ENCODE measurements at places on chromosomes 4 and X.

- no peak for DNase-seq
These were observed 160.7 kb upstream of the LDB2 start for GRCh38 chr4:17058916-17059741.

- no peak for DNase-seq
These were observed 69.7 kb downstream of the CXXC4 start for GRCh38 chr4:104424989-104425388.

- DNase-seq, result no peak
These were observed 331.0 kb upstream of the EMCN start for GRCh38 chr4:100848841-100849240.

DNA sequence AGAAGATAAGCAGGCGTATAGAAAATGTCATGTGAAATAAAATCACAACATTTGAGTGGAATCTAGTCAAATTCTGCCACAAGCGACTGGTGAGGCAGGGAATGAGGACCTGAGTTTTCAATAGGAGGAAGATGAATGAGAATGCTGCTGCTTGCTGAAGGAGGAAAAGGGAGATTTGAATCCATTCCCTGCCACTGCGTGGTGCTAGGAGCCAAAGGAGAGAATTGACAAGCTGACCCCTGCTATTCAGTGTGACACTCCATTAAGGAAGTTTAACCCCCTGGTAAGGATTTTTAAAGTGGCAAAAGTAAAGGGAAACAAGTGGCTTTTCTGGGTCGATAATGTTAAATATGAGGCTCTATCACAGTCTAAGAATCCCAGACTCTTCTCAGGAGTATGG lies 314.0 kb downstream of the NAF1 start:
- no peak for DNase-seq

DNA sequence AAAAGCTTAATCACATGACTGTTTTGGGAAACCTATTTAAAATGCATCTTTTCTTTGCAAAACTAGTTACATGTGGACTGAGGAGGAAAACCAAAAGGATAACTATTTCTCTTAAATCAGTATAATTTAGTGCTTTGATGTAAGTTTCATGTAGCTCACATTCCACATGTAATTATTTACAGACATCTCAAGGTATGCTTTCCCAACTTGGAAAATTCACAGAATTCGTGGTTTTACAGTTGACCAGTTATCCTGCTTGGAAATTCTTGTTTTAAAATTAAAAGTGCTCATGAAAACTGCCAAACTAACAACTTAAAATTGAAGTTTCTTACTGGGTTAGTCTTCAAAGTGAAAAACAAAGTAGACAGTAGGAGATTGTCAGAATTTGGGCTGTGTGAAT lies 52.4 kb downstream of the EDNRA start:
- no peak for DNase-seq

DNA sequence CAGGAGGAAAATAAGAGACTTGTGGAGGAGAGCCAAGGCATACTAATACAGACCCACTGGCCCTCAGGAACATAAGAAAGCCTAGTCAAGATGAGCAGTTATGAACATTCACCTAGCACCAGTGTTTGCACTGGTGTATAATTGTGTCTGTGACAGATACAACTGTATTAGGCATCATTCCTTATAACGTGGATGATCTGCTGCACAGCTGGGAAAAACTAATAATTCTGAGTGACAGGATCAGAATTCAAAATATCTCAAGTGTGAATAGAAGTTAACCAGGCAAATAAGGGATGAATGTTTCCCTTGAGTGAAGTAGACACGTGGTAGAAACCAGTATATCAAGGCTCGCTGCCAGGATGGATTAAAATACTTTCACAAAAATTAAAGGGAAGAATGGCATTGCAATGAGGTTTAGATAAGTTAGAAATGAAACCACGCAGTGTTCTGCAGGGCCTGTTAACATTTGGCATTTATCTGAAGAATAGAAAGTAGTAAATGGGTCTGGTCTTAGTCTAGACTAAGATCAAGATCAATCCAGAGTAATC lies 325.9 kb downstream of the EPHA5 start:
- no peak for DNase-seq

GRCh38 chrX:118207831-118208453 lies 91.3 kb upstream of the KLHL13 start:
- DNase-seq, result no peak

DNA sequence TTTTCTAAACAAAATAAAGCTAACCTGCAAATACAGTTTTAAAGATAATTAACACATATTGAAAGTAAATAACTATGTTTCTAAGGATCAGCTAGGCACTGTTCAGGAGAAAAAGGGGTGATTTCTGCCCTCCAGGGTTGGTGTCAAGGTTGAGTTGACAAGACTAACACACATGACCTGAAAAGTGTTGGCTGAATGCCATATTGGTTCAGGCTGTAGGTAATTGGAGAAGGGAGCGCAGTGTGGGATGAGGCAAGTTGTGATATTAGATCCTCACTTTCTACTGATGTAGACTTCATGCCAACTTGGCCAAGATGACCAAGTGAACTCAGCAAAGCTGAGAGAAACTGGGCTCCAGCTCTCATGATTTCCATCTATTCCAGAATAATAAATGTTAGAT lies 42.2 kb downstream of the PPM1K start:
- DNase-seq, result no peak

DNA sequence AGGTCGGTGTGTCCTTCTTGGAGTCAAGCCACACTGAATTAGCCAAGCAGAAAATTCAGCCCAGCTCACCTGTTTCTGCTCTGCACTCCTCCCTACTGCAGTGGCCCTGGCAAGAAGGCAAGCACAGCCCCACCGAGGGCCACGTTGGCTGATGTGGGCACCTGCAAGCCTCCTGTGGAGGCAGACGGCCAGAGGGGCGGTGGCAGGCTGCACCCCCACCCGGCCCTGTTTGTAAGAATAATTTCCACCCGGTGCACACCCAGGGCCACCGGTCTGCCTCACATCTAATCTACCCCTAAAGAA lies 18.8 kb downstream of the PPP2R2C start:
- DNase-seq, result no peak

GRCh38 chrX:11949291-11949690 lies 189.0 kb upstream of the FRMPD4 start:
- DNase-seq, result no peak

- no peak for DNase-seq
These were observed 103.8 kb upstream of the LEF1 start for GRCh38 chr4:108272561-108272960.

- no peak for DNase-seq
These were observed 25.5 kb downstream of the IRF2 start for GRCh38 chr4:184448821-184449220.

DNA sequence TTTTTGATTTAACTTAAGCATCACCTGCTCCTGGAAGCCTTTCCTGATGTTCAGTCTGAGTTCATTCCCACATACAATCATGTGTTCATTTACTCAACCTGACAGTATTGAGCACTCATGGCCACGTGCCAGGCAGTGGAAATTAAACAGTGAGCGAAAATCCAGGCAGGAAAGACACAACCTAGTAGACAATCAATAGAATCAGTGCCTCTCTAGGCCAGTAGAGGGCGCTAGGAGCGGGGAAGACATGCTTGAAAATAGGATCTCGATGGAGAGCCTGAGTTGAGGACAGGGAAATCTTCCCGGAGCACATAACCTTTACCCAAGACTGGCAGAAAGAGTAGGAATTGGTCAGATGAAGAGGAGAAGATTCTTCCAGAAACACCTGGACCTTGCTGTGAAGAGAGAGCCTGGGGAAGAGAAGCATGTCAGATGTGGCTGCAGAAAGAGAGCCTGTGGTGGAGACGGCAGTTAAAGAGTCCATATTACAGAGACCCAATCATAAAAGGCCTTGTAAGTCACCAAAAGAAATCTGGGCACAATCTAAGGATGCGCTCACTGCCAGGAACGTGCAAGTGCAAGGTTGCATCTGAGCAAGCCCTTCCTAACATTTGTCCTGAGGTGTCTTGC lies 103.5 kb downstream of the LDB2 start:
- peak; percentile 19 for DNase-seq

DNA sequence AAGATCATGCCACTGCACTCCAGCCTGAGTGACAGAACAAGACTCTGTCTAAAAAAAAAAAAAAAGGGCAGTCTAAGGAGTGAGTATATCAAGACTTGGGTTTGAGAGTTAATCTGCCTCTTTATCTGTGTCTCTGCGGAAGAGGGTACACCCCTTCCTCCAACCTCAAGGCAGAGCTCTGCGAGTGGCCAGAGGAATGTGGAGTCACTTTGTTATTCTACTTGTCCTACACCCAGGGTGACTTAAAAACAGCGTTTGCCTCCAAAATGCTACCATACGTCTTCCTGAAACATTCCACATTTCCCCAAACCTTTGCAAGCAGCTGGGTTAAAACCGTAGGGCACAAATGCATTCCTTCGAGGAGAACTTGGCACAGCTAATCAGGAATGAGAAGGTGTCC lies 199.9 kb downstream of the SHOX start:
- no peak for DNase-seq

- DNase-seq, result no peak
These were observed 36.7 kb upstream of the FBXW7 start for GRCh38 chr4:152572417-152573086.

GRCh38 chrX:40104985-40105834 lies 7.5 kb upstream of the BCOR start:
- no peak for DNase-seq

DNA sequence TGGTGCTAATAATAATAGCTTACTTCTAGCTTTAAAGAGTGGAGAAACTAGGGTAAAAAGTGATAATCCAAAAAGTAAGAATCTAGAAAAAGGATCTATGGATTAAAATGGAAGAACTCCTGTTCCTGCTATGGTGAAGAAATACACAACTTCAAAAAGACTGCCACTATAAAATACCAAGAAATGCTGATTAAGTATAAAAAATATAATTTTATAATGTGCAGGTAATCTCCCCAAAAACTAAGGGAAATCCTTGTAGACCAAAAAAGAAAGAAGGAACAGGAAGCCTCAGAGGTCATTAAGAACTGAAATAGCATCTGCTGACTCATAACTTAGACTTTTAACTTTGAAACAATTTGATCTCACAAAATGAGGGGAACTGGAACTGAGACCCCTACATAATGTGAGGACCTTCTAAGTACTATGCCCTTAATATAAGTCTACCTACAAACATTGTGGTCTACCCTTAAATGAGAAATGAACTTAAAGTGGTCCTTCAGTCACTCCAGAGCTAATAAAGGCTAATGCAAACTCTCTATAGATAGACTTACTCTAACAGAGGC lies 50.6 kb upstream of the SRPX start:
- DNase-seq, result no peak

DNA sequence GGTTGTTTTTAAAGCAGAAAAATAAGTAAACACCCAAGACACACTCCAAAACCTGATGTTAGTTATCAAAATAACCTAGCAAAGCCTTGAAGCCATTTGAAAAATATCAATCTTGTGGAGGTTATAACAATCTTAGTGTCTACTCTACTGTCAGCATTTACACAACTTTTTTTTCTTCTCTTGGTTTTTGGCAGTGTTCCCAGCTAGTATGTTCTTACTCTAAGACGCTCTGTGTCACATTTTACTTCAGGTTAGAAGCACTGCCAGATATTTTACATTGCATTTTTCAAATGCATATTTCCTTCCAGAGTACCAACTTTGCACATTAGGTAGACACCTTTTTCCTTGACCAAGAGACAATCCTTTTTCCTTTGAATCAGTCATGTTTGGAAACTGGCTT lies 114.0 kb upstream of the INPP4B start:
- DNase-seq, result no peak

- peak; percentile 40 for DNase-seq
These were observed 21.9 kb downstream of the ATP2B3 start for GRCh38 chrX:153539171-153539978.

- no peak for DNase-seq
These were observed 40.2 kb downstream of the STX18 start for GRCh38 chr4:4501679-4502078.

DNA sequence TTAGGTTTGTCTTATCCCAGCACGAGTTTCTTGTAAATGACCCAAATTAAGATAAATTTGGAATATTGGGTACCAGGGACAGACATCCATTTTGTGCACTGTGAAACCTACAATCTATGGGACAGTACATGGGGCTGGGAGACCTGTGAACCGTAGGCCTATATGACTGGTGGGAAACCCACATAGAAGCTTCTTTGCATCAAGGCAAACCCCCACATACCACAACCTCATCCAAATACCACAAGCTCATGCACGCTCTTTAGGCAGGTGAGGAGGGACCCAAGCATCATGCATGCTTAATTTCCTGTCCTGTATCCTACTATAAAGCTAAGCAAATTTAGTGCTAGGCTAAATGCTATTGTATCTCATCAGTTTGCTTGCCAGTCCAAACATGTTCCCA lies 47.8 kb downstream of the NIPAL1 start:
- DNase-seq, result no peak

- no peak for DNase-seq
These were observed 208.1 kb downstream of the FBXW7 start for GRCh38 chr4:152327606-152328453.

GRCh38 chr4:95165926-95166524 lies 382.7 kb downstream of the UNC5C start:
- no peak for DNase-seq

GRCh38 chrX:81278616-81279015 lies 76.7 kb downstream of the SH3BGRL start:
- no peak for DNase-seq

GRCh38 chrX:123422875-123423274 lies 238.8 kb downstream of the GRIA3 start:
- DNase-seq, result no peak

GRCh38 chr4:72449705-72450104 lies 119.3 kb downstream of the ADAMTS3 start:
- DNase-seq, result no peak

GRCh38 chr4:53101191-53101581 lies 239.1 kb downstream of the RASL11B start:
- no peak for DNase-seq

- DNase-seq, result peak; percentile 13
These were observed 840 bp upstream of the RPL34 start for GRCh38 chr4:108619372-108620100.
